ENCODE measurements at places on chromosomes 3 and 15. TPM values are rescaled to one million over a fixed set of nuclear protein-coding genes. Genes with fewer than 3 reads are reported as not detected.

ASB14 gene
- total RNA-seq, result not detected

- no peak for DNase-seq
Measured at GRCh38 chr15:100667405-100668347, 65.3 kb downstream of the ASB7 start.

- DNase-seq, result no peak
Measured at GRCh38 chr3:112813723-112814171, 32.9 kb downstream of the CD200R1L start.

- no peak for DNase-seq
Measured at GRCh38 chr3:23710555-23710954, 95.2 kb upstream of the UBE2E1 start.

- no peak for DNase-seq
Measured at GRCh38 chr3:127716384-127716783, 43.6 kb downstream of the ABTB1 start.

DNA sequence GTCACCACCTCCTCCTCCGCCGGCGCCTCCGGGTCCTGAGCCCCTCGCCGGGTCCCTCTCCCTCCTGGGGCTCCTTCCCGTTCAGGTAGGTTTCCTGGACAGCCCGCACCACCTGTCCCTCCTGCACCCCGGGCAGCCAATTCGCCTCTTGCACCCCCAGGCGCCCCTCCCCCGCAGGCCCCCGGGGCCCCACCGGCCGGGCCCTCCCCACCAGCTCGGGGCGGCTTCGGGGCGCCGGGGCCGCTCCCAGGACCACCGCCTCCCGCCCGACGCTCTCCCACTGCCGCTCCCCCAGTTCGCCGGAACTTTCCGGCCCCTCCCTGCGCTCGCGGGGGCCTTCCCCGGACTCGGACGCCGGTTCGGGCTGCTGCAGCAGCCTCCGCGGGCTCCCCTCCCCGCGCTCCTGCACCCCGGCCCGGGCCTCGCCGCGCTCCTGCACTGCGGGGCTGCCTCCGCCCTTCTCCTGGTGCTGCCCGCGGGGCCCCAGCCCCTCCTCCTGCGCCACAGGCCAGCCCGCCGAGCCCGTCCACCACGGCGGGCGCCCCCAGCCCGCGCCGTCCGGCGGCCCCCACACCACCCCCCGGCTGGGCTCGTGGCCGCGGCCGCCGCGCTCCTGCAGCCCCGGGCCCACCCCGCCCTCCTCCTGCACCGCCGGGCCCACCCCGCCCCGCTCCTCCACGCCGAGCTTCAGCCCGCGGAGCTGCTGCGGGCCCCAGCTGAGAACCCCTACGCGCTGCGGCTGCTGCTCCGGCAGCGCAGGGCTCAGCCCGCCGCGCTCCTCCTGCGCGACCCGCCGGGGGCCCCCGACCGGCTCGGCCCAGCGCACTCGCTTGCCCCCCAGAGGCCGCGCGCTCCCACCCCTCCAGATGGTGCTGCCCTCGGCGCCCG is 587 bp upstream of the TNK2 start:
- DNase-seq, result no peak

Measured in pulmonary artery endothelial cell (primary cell).